ENCODE measurements at places on chromosomes 5 and 9.

DNA sequence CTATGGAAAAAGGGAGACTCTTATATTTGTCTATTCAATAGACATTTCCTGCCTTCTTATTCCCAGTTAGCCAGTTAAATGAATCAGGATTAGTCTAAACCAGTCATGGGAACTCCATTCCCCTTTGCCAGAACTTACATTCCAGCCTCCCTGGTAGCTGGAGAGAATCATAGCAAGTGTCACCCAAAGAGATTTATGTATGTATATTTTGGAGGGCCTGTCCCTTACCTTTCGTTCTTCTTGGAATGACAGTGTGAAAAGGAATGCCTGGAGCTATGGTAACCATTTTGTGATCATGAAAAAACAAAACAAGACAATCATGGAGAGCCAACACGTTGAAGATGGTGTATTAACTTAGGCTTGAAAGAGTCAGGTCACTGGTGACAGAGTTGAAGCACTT lies 627.7 kb downstream of the CCDC171 start:
- no peak for DNase-seq

GRCh38 chr9:99601571-99602111 lies 220.0 kb upstream of the NR4A3 start:
- DNase-seq: no peak

GRCh38 chr5:112077180-112077579 lies 320.2 kb upstream of the NREP start:
- DNase-seq: no peak

- no peak for DNase-seq
Observed at GRCh38 chr5:65563777-65564176, 681 bp downstream of the PPWD1 start.

DNA sequence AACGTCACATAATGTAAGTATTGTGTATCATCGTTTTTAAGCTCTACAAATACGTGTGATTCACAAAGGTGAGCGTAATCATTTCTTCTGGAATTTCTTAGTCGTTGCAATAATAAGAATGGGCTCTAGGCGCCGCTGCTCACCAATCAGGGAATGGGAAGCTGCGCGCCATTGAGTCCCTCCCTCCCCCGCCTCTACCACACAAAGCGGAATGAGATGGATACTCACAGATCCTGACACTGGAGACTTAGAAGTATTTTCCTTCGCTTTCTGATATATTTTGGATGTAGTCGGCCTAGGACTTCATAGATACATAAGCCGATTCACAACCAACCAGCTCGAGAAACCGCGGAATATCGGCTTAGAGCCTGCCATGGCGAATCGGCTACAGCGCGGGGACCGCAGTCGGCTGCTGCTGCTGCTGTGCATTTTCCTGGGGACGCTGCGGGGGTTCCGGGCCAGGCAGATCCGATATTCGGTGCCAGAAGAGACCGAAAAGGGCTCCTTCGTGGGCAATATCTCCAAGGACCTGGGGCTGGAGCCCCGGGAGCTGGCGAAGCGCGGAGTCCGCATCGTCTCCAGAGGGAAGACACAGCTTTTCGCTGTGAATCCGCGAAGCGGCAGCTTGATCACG lies at the start of gene PCDHGA11:
PCDHGA11 (plus strand) TSS at position 197 of the 634 bp plus-strand sequence; CDS start at position 374, 177 bp downstream.
- DNase-seq: no peak

GRCh38 chr9:127122176-127123063 lies at the start of gene ANGPTL2:
TSS of gene ANGPTL2 (minus strand) at chr9:127122635. CDS start at chr9:127108731, 13,904 bp downstream.
- DNase-seq: peak; percentile 83

GRCh38 chr5:53476019-53476418 lies 4.4 kb upstream of the FST start:
- no peak for DNase-seq

- DNase-seq: no peak
Observed at GRCh38 chr5:172644711-172645110, 3.6 kb downstream of the NEURL1B start.

DNA sequence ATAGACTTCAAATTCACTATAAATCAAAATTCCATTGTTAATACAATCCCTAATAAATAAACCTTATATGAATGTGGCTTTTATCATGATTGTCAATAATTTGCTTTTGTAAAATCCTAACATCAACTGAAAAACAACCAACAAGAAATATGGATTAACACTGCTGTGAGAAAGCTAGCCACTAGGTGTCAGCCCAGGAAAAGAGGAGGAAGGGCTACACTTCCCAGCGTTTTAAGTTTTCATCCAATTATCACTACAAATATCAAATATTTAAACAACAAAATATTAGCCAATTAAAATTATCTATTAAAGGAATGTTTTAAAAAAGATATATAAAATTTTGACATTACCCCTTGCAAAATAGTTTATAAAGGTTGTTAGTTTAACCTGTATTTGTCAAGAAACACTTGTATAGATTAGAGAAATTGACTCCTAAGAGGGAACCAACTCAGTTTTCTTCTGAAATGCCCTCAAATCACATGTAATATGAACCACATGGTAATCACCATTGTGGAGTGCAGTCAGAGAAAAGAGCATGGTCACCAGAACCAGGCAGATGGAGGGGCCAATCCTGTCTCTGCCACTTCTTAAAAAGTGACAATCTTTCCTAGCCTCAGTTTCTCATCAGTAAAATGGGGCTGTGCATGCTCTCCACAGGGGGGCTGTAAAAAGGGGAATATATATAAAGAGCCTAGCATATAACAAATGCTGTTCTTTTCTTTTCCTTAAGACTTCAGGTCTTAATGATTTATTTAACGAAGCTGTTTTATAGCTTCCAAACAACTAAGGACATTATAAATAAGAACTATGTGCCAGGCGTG lies 188.2 kb downstream of the CRB2 start:
- peak; percentile 20 for DNase-seq

DNA sequence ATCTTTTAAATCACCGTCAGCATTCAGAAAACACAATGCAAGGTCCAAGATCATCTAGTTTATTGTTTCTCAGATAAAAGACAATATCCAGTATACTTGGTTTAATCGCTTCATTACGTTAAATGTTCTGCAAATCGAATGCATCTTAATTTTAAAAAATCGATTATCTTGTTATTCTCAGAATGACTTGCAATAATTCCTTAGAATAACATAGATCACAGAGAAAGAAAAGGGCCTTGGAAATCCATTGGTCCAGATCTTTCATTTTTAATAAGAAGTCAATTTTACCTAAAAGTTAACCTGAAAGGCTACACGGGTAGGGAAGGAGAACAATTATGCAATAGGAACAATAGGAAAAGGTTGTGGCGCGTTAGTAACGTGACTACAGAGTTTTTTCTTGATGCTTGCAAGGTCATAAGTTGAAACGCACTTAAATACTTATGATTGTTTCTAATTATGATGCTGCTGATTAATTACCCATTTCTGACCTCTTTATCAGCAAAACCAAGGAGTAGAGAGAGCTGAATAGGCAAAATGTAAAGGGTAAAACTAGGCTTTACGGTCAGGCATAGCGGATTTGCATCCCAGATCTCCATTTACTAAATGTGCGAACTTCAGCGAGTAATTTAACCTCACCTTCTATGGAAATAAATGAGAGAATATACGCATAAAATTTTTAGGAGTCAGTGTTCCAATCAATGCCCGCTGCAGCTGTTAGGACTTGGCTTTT lies 769 bp upstream of the LYRM7 start:
- no peak for DNase-seq

Measured in DMS79 (cell line).